ENCODE measurements at places on chromosomes 12 and 14.

DNA sequence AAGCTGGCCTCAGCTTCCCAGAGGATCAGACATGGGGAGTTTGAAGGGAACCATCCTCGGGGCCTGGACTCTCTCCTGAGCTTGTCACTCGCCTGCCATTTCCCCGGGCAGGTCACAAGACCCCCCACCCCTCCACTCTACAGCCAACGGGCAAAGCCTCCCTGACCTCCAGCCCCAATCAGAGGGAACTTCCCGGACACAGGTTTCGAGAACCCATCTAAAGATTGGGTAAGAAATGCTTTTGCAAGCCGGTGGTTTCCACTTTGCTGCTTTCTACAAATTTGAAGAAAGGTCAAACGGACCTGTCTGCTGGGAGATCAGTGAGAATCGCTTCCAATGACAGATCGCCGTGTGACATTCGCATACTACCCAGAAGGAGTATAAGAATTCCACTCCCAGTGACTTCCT, 89.6 kb downstream of the SCARB1 start:
- DNase-seq, result peak; percentile 35

GRCh38 chr12:22916815-22917214, 291.8 kb downstream of the ETNK1 start:
- no peak for DNase-seq

- DNase-seq, result no peak
Observed at GRCh38 chr14:71737760-71738159, 194.5 kb upstream of the RGS6 start.

DNA sequence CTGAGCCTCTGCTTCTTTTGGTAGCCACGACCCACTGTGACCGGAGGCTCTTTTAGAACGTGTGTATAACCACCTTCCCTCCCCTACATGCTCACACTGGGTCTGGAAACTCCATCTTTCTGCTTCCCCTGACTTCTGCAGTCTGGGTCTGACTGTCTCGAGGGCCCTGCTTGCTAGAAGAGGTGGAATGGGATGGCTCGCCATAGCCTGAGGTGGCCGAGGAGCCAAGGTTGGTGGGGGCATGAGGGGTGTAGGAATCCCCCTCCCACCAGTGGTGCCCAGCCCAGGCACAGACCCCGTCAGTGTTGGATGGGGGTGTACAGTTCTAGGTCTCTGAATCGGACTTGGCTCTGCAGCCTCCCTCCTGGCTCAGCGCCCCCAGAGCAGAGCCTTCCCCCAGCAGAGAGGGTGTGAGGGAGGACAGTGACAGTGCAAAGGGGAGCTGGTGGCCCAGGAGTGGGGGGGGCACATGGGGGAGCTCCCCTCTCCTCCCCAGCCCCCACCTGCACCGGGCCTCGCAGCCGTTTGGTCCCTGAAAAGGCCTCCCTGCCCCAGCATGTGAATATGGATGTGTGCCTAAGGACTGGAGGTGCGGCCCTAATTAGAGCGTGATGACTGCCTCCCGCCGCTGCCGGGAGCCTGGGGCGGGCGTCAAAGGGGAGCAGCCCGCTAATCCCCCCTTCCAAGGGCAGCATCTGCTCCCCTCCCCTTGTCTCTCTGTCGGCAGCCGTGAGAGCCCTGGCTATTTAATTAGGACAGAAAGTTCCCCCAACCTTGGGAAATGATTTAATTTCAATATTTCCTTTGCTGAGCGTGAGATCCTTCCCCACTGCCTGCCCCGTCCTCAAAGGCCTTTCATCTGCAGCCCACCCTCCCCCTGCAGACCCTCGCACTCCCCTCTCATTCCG, 196.2 kb upstream of the C14orf180 start:
- DNase-seq, result no peak

- DNase-seq, result no peak
Observed at GRCh38 chr14:61632807-61633206, 62.5 kb upstream of the HIF1A start.

GRCh38 chr12:32893458-32893857, 3.1 kb downstream of the PKP2 start:
- no peak for DNase-seq

- DNase-seq, result no peak
Observed at GRCh38 chr12:104684884-104685283, 228.1 kb downstream of the CHST11 start.

DNA sequence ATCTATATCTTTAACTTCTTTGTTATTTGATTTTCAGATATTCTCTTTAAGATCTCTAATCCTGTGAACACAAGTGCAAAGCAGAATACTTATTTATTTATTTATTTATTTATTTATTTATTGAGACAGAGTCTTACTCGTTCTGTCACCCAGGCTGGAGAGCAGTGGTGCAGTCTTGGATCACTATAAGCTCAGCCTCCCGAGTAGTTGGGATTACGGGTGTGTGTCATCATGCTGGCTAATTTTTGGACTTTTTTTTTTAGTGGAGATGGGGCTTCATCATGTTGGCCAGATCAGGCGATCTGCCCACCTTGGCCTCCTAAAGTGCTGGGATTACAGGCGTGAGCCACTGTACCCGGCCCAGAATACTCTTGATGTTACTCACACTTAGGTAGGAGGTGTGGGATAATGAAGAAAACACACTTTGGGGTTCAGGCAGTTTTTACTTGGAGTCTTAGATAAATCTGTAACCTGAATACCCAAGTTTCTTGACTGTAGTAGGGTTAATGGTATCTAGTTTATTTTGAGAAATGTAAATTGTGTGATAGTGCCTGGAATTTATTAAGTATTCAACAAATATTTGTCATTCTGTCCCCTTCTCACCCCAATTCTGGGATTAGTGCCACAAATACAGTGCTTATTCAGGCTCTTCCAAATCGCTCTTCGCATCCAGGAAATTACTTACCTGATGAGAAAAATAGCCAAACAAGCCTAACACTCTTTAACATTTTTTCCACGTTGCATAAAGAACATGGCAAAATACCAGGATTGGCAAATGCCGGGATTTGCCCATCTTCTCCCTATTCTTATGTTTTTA, 33.0 kb downstream of the METAP2 start:
- DNase-seq, result no peak

DNA sequence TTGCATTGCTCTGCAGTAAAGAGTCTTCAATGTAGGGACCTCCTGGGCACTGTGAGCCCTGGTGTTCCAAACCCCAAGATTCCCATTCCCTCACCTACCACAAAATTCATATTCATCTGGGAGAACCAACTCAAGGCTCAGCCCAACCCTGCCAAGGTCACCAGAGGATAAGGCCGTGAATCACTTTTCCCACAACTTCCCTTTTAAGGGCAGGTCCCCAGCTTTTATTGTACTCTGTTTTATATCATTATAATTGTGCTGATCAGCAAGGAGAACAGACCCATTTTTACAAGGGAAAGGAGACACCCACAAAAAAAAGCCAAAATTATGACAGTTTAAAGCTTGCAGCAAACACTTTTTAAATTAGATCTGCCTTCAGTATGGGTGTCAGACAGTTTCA, 363.0 kb upstream of the FKBP4 start:
- DNase-seq, result no peak

- peak; percentile 41 for DNase-seq
Observed at GRCh38 chr12:51390891-51391282, 319 bp downstream of the GALNT6 start.

GRCh38 chr12:53219956-53220693, 11.9 kb downstream of the RARG start:
- peak; percentile 83 for DNase-seq

DNA sequence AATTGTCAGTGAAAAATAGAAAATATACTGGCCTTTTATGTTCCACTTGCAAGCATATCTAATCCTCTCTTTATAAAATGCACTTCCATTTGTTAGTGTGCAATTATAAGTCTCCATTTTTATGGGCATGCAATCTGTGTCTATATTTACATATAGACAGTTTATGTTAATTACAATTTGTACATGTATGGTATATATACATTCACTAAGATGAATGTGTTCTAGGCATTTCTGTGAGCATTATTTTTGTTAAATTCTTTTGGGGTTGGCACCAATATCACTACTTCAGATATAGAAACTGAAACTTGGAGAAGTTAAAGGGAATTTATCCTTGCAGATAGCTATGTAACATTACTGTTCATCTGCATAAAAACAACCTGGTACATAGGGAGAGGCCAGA, 470.8 kb upstream of the LMO3 start:
- no peak for DNase-seq

DNA sequence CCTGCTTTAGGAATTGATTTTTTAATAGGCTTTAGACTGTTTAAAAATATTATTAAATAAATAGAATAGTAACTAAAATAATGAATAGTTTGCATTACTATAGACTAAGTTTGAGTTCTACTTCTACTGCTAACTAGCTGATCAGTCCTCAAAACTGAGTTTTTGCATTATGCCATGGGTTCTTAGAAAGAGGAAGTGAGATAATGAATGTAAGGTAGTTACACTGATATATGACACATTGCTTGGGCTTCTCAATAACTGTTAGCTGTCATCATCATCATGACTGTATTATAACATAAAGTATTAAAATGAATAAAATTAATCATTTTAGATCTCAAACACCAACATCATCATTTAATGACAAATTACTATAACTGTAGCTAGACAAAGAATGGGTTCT, 949.7 kb downstream of the TRHDE start:
- no peak for DNase-seq

DNA sequence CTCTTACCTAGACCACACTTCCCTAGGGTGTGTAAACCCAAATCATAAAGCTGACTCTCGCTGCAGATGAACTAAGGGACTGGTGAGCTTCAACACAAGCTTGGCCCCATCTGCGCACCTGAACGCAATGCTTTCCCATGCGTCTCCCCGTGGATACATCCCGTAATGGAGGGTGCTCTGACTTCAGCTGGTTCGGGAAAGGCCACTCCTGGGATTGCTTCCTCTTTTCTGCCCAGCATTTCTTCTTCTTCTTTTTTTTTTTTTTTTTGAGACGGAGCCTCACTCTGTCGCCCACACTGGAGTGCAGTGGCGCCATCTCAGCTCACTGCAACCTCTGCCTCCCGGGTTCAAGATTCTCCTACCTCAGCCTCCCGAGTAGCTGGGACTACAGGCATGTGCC, 27.7 kb upstream of the ETFBKMT start:
- DNase-seq, result no peak

GRCh38 chr14:34171431-34172172, 220.7 kb upstream of the EGLN3 start:
- DNase-seq, result no peak

- DNase-seq, result no peak
Observed at GRCh38 chr12:74903522-74903921, 306.1 kb downstream of the KCNC2 start.

DNA sequence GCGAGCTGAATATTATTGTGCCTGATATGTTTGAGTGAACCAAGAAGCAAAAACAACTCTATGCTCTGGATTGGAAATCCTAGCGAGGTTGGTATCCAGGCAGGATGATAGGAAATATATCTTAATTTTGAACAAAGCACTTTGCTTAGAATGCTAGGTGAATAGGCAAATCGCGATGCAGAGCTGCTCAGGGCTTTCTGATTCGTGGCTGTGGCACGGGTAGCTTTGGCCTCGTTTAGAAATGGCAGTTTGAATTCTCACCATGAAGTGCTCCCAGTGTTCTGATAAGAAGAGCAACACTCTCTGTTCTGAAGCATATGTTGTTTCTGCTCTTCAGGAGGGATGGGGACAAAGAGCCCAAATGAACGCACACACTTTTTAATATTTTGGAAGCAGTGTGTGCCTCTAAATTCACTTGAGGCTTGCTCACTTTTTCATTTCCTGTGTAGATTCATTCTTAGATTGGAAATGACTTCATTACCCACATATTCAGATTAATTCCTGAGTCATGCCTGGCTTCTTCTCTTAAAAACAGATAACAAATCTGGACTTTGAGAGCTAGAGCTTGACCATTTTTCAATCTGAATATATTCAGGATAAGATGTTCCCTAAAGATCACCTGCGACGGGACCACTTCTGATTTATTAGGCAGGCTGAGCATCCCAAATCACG, 200.9 kb downstream of the RPAP3 start:
- DNase-seq, result no peak

GRCh38 chr12:2054091-2055018, 1.6 kb downstream of the CACNA1C start:
- DNase-seq, result no peak

DNA sequence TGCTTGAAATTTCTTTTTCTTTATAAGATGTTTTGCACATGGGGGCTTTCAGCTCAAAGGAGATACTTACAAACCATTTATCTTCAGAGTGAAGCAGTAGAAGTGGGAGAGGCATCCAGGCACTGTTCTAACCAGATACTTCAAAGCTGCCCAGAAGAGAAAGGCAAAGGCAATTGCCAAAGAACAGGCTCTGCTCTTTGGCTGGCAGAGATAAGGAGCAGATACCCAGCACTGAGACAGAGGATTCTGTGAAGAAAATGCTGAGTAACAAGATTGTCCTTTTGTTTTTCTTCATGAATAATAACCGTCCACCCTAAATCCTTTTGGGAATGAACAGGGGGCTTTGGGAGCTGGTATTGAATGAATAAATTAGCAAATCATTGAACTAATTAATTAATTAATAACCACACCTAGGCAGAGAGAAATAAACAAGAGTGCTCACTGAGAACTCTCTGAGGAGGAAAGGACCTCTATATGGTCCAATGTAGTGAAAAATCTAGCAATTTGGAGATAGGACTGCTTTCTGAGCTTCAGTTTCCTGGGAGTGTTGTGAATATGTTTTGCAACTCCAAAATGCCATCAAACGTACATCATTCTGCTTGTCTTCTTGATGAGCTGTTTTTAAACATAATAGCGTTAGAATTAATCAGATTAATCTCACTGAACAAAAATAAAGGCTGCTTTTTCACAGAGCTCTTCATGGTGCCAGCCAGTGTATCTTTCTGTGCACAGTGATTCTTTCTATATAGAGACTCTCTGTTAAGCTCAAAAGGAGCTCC, 192.8 kb upstream of the AMIGO2 start:
- no peak for DNase-seq

DNA sequence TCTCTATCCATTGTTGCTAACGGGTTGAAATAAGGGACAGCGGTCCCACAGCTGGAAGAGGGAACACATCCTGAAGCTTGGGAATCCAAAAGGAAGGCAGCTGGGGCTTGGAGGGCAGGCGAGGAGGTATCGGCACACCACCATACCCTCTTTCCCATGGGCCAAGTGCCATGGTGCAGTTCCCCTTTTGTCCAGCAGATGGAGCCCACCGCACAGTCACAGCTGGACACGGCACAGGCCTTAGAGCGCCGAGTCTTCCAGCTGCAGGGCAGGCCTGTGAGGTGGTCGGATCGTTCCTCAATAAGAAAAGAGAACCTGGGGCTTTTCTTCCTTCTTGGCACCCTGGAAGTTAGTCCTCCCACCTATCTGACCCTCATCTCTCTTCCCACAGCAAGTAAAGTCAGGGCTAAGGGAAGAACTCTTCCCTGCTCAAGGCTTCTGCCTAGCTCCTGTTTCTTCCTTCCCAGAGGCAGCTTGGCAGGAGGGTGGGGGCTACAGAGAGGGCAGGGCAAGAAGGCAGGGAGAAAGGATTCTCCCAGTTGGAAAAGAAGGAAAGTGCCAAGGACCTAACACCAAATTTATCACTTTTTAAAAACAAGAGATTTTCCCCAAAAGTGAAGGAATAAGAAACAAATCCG, 8.6 kb downstream of the PPP1R1A start:
- DNase-seq, result peak; percentile 77

- no peak for DNase-seq
Observed at GRCh38 chr14:93033084-93033982, 82.4 kb downstream of the ITPK1 start.
